Activated CD8-positive, alpha-beta memory T cell treated with anti-CD3 and anti-CD28 coated beads for 24 hours (primary cell): ENCODE measurements at places on chromosomes 5 and 9.
A peak's percentile ranks its signal among the peaks of the same experiment; 100 is the strongest.

GRCh38 chr9:38337706-38338264, 54.7 kb upstream of the ALDH1B1 start:
- DNase-seq: peak; percentile 24

GRCh38 chr5:178524093-178524882, 65.9 kb downstream of the COL23A1 start:
- no peak for DNase-seq

GRCh38 chr5:148186248-148187003, 16.4 kb upstream of the SPINK6 start:
- no peak for DNase-seq

DNA sequence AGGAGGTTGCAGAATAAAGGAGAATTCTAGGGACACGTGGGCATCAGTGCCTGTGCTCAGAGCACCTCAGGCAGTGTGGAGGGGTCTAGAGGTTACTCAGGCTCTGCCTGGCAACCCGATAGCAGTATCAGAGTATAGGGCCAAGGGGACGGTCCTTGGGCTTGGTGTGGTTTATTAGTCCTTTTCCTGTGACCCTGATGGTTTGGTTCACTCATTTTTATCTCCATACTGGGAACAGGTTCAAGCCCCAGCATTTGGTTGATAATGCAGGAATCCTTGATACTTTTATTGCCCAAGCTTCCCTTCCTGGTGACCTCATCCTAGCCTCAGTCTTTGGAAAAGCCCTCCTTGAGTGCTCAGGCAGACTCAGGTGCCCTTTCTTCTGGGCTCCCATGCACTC, 35.5 kb downstream of the FXN start:
- DNase-seq: no peak

DNA sequence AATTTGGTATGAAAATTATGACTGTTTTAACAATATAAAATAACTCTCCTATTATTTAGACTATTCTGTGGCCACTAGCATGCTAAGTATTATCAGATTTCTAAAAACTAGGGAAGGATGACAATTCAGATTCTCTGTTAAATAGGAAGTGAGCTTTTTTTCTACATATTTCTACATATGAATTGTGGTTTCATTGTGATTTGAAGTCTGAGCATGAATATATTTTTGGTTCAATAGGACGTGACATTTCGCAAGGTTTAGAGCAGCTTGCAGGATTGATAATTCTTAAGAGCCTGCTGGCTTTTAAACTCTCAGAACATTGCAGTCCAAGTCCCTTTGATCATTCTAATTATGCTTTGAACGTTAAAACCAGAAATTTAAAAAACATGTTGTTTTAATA, 82.9 kb downstream of the ADGRV1 start:
- DNase-seq: no peak

- no peak for DNase-seq
Measured at GRCh38 chr9:134935056-134935640, 17.4 kb upstream of the FCN1 start.

GRCh38 chr9:120434532-120434931, 145.4 kb downstream of the CDK5RAP2 start:
- DNase-seq: no peak

GRCh38 chr9:121557581-121558447, 58.2 kb upstream of the GGTA1 start:
- DNase-seq: no peak

DNA sequence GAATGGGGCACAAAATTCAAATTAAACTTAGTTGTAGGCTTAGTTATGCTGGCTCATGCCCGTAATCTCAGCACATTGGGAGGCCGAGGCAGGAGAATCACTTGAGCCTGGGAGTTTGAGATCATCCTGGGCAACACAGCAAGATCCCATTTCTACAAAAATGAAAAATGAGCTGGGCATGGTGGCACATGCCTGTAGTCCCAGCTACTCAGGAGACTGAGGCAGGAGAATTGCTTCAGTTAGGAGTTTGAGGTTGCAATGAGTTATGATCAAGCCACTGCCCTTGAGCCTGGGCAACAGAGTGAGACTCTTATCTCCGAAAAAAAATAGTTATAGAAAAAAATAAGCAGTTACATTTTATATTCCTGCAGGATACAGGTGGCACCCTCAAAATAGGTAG, 20.7 kb upstream of the GFPT2 start:
- no peak for DNase-seq

DNA sequence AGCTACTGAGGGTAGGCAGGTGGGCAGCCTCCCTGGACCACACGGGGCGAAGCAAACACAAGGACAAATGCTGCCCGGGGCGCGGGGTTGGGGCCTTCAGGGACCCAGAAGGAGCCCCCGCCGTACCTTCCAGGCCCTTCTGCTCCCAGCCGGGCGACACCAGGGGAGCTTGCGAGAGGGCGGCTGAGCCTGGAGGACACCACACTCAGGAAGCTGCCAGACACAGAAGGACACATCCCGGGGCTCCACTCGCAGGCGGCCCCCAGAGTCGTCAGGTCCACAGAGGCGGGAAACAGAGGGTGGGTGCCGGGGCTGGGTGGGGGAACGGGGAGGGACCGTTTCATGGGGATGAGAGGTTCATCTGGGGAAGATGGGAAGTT, 58.5 kb upstream of the UBAC1 start:
- no peak for DNase-seq

DNA sequence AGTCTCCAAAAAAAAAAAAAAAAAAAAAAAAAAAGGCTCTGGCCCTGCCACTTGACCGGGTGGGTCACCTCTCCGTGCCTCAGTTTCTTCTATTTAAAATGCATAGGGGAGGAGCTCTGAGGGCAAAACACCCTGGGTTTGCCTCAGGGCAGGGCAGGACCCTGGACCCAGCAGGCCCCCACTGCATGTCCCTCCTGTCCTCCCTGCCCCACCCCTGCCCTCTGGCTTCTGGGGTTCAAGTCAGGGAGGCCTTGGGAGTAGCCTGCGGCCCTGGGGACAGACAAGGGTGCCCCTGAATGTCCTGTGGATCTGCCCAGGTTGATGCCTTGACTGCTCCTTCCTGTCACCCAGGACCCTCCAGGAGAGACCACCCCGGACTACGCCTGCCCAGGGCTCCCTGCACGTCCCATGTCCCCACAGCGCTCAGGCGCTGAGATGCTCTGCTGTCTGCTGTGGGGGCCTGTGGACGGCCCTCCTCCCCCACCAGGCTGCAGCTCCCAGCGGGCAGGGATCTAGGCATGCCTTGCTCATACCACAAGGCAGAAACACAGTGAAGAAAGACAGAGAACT, 35.4 kb downstream of the ADAMTS2 start:
- DNase-seq: no peak

- no peak for DNase-seq
Measured at GRCh38 chr5:171725205-171725601, 60.4 kb upstream of the SMIM23 start.

DNA sequence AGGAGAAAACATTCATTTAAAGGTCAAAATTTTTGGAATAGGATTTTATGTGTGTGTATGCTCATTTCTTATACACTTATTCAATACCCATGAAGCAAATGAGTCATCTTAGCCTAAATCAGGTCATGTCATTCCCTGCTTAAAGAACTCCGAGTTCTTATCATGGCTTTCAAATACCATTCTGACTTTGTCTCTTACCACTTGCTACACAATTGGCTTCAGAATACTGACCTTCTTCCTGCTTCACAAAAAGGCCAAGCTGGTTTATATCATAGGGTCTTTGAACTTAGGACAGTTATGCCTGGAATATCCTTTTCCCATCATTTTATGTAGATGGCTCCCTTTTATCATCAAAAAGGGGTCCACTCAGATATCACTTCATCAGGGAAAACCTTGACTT, 652.2 kb upstream of the WWC1 start:
- no peak for DNase-seq

GRCh38 chr5:58412081-58412480, 47.8 kb downstream of the PLK2 start:
- no peak for DNase-seq

DNA sequence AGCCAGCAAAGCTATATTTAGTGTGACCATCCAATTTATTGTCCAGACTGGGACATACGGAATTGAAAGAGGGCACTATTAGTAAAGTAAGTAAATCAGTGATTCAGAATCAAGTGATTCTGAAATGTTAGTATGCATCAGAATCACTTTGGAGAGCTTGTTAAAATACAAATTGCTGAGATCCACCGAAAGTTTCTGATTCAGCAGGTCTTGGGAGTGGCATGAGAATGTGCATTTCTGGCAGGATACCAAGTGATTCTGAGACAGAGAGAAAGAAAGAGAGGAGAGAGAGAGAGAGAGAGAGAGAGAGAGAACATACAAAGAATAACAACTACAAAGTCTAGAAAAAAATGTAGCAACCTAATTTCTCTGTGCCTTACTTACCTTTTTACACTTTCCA, 65.4 kb upstream of the ASTN2 start:
- DNase-seq: no peak

DNA sequence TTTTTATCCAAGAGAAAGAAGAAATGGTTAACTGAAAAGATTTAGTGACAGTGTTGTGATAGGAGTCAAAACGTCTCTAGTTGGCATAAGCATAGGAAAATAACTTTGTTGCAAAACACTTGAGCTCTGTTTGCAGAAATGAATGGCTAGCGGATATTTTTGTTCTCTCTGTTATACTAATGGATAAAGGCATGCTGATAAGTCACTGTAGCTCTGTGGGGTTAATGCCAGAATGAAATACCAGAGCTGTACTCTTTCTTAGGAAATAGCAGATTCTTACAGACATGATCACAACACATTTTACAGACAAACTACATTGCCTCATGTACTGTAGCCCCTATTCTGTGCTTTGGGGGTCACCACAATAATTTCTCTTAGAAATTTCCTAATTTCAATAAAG, 202.8 kb downstream of the DMRTA1 start:
- no peak for DNase-seq

DNA sequence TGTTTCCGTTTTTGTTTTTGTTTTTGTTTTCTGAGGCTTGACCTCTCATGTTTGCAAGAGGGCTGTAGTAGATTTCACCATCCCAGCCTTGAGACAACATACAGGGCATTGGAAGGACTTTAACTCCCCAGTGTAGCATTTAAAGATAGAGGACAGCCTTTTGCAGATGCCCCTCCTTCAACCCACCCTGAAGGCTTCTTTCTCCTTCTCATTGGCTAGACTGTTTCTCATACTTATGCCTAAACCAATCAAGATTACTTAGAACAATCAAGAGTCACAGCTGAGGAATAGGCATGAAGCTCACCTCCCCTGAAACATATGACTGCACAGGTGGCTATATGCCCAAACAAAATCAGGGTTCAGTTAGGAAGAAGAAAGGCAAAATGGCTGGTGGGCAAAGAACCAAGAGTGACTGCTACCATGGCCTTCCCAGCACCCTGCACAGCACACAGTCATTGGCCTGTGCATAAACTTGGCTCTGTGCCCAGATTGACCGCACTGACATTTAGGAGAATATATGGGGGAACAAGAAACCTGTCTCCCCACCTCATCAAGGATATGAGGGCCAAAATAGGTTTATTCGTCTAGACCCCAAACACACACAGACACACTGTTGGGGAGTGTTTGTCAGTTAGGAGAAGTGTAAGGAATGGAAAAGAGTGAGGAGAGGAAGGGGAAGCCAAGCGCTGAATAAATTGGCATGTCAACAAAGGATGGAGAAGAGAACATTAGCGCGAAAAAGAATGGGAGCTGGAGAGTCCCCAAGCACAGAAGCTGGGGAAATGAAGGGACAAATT, 137.3 kb upstream of the RANBP3L start:
- DNase-seq: no peak

DNA sequence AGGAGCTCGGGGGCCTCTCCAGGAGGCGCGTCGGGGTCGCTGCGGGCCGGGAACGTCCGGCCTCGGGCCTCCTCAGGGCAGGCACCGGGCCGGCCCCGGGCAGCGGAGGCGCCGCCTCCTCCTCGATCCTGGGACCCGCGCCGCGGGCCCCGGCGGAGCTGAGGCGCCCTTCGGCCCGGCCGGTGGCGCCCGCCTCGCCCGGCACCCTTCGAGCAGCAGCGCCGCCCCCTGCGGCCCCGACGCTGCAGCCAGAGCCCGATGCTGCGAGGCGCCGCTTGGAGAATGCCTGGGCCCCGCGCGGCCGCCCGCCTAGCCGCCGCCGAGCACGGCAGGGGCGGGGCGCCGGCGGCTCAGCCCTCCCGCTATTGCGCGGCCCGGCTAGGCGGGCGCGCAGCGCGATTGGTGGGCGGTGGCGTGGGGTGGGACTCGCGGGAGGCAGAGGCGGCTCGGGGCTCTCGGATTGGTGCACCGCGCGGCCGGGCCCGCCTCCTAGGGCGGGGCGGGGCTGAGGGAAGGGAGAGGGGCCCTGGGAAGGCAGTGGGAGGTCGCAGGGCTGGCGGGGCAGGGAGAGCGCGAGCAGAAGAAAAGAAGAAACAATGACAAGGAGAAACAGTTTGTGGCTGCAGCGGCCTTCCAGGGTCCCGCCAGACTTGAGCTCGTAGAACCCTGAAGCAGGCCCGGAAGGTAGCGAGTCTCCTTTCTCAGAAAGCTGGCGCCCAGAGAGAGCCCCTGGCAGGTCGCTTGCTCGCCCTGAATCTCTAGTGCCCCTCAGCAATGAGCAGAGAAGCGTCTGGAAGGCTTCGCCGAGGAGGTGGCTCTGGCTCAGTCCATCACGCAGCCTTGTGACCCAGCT, at the start of gene EEIG1:
EEIG1 (minus strand) TSS at position 284 of the 853 bp plus-strand sequence. CDS start 852 bp downstream, outside the sequence.
- DNase-seq: peak; percentile 99

GRCh38 chr5:12214267-12215015, 310.2 kb upstream of the CTNND2 start:
- no peak for DNase-seq

- no peak for DNase-seq
Measured at GRCh38 chr9:125887172-125887571, 140.0 kb downstream of the PBX3 start.

- DNase-seq: no peak
Measured at GRCh38 chr5:43363445-43364152, 48.6 kb downstream of the CCL28 start.

DNA sequence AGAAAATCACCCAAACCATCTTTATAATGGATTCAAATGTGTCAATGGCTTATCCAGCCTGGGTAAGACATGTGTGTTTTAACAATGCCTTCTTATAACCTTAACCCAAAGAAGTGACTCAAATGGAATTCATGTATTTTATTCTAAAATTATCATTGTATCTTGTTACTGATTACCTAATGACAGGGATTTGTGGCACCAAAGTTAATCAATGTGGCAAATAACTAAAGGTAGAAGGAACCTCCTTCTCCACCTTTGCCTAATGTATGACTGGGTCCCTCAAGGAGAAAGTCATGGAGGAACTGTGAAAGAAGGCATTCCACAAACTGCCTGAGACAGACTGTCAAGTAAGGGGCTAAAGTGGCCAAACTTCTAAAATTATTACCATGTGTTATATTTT, 84.4 kb upstream of the ITGA1 start:
- no peak for DNase-seq

GRCh38 chr5:139394654-139395566, at the start of gene PROB1:
Gene PROB1, minus strand, starts transcription at chr5:139395104. Its CDS starts 23 bp downstream, at chr5:139395081.
- no peak for DNase-seq

DNA sequence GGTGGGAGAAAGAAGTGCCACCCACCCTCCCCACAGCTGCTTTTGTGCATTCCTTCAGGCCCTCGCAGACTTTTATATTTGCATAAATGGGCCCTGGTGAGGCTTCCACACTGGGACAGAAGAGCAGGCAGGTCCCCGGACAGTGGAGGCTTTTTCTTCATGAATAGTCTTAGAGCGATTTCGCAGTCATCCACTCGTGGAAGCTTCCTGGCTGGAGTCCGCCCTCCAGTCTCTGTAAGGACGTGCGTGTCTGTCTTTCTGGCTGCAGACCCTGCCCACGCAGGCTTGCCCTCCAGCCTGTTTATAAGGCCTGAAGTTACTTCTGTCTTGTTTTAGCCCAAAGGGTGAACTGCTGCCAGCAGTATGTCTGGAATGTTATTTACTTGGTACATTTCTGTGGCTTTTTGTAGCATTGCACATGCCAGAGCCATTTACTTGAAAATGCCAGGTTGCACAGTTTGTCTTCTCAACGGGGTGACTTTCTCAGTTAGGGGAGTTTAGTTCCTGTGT, 195.7 kb downstream of the AOPEP start:
- no peak for DNase-seq

- DNase-seq: no peak
Measured at GRCh38 chr9:23005156-23005555, 558.5 kb downstream of the DMRTA1 start.
